Cerebellum (tissue), 4 donors: ENCODE measurements at places on chromosomes 5 and 9. TPM values are rescaled to one million over a fixed set of nuclear protein-coding genes. Genes with fewer than 3 reads are reported as not detected.

Gene ORM1
- total RNA-seq = not detected

Gene CCDC107
- 8.9 TPM for total RNA-seq

Gene LCN12
- total RNA-seq = 0.36 TPM

Gene DAPK1
- total RNA-seq = 71.8 TPM

Gene CHSY3
- total RNA-seq = 6.0 TPM

Gene DIPK1B
- total RNA-seq = 24.1 TPM

Gene FBLL1
- total RNA-seq = 20.9 TPM

Gene RORB
- 21.3 TPM for total RNA-seq

Gene SLC2A6
- total RNA-seq = 9.2 TPM

Gene FREM1
- 37.3 TPM for total RNA-seq

Gene SHB
- total RNA-seq = 12.2 TPM

Gene NEUROG1
- total RNA-seq = 2.6 TPM

Gene TMC1
- 0.45 TPM for total RNA-seq

Gene C9orf153
- total RNA-seq = 1.6 TPM

Gene OR1Q1
- total RNA-seq = not detected

Gene MLANA
- not detected for total RNA-seq

Gene SPAAR
- 1.1 TPM for total RNA-seq

Gene GABRA6
- 4.4 TPM for total RNA-seq

Gene PCDHA7
- total RNA-seq = 17.1 TPM

Gene DMRT3
- total RNA-seq = not detected

Gene ANKRD33B
- 6.9 TPM for total RNA-seq
